ENCODE measurements at places on chromosomes 1 and 21.

GRCh38 chr1:31980835-31981455 is 32.7 kb upstream of the KHDRBS1 start:
- no peak for DNase-seq

DNA sequence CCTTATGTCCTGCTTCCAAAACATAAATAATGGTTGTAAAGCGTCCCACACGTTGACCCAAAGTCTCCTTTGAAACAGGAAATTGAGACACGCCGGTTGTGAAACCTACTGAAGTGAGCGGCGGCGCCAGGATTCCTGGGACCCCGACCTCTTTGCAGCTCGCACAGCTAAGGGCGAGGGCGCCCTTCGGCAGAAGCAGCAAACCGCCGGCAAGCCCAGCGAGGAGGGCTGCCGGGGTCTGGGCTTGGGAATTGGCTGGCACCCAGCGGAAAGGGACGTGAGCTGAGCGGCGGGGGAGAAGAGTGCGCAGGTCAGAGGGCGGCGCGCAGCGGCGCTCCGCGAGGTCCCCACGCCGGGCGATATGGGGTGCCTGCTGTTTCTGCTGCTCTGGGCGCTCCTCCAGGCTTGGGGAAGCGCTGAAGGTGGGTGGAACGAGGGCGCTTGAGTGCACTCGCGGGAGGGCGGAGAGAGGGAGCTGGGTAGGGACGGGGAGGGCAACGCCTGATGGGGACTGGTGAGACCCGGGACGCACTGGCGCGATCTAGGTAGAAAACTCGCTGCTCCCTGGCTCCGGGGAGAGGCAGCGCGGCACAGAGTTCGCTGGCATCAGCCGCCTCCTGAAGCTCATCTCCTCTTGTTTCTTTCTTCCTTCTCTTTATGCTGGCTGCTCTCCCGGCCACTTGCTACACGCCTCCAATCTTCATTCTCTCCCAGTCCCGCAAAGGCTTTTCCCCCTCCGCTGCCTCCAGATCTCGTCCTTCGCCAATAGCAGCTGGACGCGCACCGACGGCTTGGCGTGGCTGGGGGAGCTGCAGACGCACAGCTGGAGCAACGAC is at the start of gene CD1D:
Gene CD1D (plus strand): TSS at position 155 of the 836 bp plus-strand sequence. CDS start 207 bp downstream, at position 362.
- no peak for DNase-seq

DNA sequence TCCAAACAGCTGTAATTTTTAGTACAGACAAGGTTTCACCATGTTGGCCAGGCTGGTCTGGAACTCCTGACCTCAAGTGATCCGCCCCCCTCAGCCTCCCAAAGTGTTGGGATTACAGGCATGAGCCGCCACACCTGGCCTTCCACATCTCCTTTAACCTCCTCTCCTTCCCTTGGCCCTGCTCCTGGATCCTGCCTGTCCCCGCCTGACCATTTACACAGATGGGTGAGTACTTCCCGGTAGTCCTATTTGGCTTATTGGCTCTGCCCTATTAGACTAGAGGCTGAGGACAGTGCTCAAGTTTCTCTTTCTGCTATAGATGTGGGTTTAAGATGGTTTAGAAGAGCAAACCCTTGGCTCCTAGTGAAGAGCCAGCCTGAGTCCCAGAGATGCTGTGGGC is 7.1 kb downstream of the PTPN7 start:
- no peak for DNase-seq

- no peak for DNase-seq
These were observed 618 bp downstream of the HNRNPR start for GRCh38 chr1:23343221-23344110.

DNA sequence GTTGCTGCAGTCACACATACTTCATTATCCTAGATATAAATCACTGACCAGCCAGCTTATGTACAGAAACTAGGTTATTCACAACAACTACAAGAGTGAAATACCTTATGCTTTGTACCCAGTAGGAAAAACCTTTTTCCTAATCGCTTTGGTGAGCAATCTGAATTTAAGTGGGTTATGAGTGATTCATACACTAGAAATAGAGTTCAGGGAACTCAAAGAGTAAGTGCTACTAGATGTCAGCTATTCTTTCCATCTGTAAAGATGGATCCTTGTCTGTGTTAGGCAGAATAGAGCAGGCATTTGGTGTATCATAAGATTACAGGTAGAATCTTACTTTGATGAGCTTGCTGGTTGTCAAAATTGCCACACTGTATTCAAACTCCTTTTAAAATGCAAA is 101.9 kb downstream of the ZNF644 start:
- no peak for DNase-seq

GRCh38 chr1:170978371-170978910 is 43.1 kb downstream of the MROH9 start:
- no peak for DNase-seq

DNA sequence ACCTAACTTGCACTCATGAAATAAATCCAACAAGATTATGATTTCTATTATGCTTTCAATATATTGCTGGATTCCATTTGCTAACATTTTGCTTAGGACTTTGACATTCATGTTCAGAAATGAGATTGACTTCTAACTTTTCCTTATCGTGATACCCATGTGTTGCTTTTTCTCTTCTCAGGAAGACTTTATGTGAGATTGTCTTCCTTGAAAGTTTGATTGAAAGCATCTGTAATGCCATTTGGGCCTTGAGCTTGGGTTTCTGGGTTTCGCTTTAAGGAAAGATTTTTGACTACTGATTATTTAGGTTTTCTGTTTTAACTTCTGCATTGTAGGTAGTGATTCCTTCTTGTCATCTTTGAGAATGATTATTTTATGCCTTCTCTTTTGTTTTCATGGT is 27.8 kb downstream of the AGMAT start:
- no peak for DNase-seq

- no peak for DNase-seq
These were observed 324.8 kb downstream of the SMYD3 start for GRCh38 chr1:246182149-246182851.
